ENCODE measurements at places on chromosomes 5 and 9. TPM values are rescaled to one million over a fixed set of nuclear protein-coding genes. Genes with fewer than 3 reads are reported as not detected.

DNA sequence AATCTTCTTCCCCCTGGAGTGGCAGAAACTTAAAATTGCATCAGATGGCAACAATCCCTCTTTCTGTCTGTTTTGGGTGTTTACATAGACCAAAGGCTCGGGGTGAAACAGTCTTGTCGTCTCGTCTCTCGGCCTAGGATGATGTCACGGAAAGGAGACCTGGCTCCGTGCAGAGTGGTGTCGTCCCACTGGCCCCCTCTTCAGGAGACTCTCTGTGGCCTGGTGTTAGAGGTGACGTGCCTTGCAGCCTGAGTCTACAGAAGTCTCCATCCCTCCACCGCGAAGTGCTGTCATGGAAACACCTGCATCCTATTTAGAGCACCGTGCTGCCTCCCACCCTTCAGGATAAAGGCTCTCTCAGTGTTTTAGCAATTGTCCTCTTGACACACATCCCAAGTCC, 409.7 kb downstream of the IRX1 start:
- H3K4me1 ChIP-seq = no peaks in the 10 kb centered on the region
- H3K4me3 ChIP-seq = no peak overlapping the region
- DNase-seq = no peak

DNA sequence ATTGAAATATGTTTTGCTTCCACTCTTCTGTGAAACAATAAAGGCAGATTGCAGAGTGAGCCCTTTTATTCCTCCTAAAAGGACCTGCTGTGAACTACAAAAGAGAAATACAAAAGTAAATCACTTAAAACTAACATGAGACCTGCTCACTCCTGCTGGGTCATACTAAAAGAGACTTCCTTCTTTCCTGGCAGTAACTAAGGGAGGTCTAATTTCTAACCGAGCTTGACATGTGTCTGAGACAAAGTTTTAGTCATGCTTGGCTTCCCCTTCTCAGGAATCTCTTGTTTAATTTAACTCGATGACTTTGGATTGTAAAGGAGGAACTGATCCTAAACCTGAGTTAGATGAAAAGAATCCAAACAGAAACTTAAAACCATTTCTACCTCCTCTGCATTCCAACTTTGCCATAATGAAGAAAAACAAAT, 86.4 kb upstream of the CDH6 start:
- no peak overlapping the region for H3K4me3 ChIP-seq
- H3K4me1 ChIP-seq = no peaks in the 10 kb centered on the region
- H3K36me3 ChIP-seq = no peaks in the 10 kb centered on the region
- no peak for DNase-seq
- H3K27ac ChIP-seq = no peak overlapping the region

- no peaks in the 10 kb centered on the region for H3K4me1 ChIP-seq
- DNase-seq = no peak
- H3K27me3 ChIP-seq = peaks cover 8% of the 10 kb centered on the region
- no peaks in the 10 kb centered on the region for H3K36me3 ChIP-seq
These were observed 1.4 kb downstream of the FLT4 start for GRCh38 chr5:180647941-180648500.

GRCh38 chr5:81762401-81762800, 11.5 kb upstream of the SSBP2 start:
- DNase-seq = no peak
- no peaks in the 10 kb centered on the region for H3K27me3 ChIP-seq
- H3K27ac ChIP-seq = no peak overlapping the region
- no peaks in the 10 kb centered on the region for H3K36me3 ChIP-seq

- no peaks in the 10 kb centered on the region for H3K4me1 ChIP-seq
- H3K27me3 ChIP-seq = no peaks in the 10 kb centered on the region
- H3K27ac ChIP-seq = no peak overlapping the region
- no peak overlapping the region for H3K4me3 ChIP-seq
- no peak for DNase-seq
These were observed 548.9 kb downstream of the BNC2 start for GRCh38 chr9:16321461-16322119.

DNA sequence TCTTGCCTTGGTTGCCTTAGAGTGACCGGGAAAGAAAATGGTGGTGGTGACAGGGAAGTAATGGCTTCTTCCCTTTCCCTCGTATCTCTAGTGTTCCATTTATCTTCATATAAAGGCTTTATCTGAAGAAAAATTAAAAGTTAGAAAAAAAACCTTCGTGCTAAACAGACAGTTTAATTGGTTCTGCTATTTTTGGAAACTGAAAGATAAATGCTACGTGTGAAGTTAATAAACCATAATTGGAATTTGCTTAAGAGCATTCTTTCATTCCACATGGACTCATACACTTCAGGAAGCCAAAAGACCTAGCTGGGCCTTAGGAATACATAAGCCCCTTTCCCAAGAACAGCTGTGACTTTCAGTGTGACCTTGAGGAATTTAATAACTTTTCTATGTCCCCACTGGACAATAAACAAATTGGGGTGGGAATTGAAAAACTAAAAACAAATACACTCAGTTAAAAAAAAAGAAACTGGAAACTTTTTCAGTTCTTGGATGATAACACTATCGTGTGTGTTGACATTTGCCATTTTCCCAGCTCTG, 818.8 kb upstream of the WWC1 start:
- H3K4me3 ChIP-seq = no peak overlapping the region
- H3K27ac ChIP-seq = no peak overlapping the region
- H3K36me3 ChIP-seq = no peaks in the 10 kb centered on the region
- H3K27me3 ChIP-seq = no peaks in the 10 kb centered on the region

- H3K4me3 ChIP-seq = no peak overlapping the region
- H3K4me1 ChIP-seq = no peaks in the 10 kb centered on the region
- no peaks in the 10 kb centered on the region for H3K36me3 ChIP-seq
- H3K27me3 ChIP-seq = no peaks in the 10 kb centered on the region
- DNase-seq = no peak
These were observed 163.5 kb downstream of the NR2F1-AS1 start for GRCh38 chr5:93417490-93417889.

- H3K27me3 ChIP-seq = no peaks in the 10 kb centered on the region
- no peaks in the 10 kb centered on the region for H3K4me1 ChIP-seq
- H3K36me3 ChIP-seq = no peaks in the 10 kb centered on the region
- no peak for DNase-seq
These were observed 380.3 kb upstream of the ACTBL2 start for GRCh38 chr5:57862942-57863341.

GRCh38 chr9:71271602-71272001, 150.2 kb upstream of the TRPM3 start:
- DNase-seq = no peak
- H3K27ac ChIP-seq = no peak overlapping the region
- H3K27me3 ChIP-seq = no peaks in the 10 kb centered on the region
- no peak overlapping the region for H3K4me3 ChIP-seq
- H3K4me1 ChIP-seq = no peaks in the 10 kb centered on the region

- no peaks in the 10 kb centered on the region for H3K27me3 ChIP-seq
- peaks cover 78% of the 10 kb centered on the region for H3K36me3 ChIP-seq
These were observed 4.7 kb downstream of the NOL6 start for GRCh38 chr9:33468797-33469621.

The CYSRT1 gene
- 0.58 TPM for total RNA-seq

The SPOCK1 gene
- total RNA-seq = 0.57 TPM

The CCDC192 gene
- not detected for total RNA-seq

The C1QTNF3 gene
- total RNA-seq = 5.5 TPM

The SPINK1 gene
- 8.8 TPM for total RNA-seq

The IL5 gene
- not detected for total RNA-seq

Measured in T-cell (primary cell).